ENCODE measurements at places on chromosomes 13 and 19. TPM values are rescaled to one million over a fixed set of nuclear protein-coding genes. Genes with fewer than 3 reads are reported as not detected.

DNA sequence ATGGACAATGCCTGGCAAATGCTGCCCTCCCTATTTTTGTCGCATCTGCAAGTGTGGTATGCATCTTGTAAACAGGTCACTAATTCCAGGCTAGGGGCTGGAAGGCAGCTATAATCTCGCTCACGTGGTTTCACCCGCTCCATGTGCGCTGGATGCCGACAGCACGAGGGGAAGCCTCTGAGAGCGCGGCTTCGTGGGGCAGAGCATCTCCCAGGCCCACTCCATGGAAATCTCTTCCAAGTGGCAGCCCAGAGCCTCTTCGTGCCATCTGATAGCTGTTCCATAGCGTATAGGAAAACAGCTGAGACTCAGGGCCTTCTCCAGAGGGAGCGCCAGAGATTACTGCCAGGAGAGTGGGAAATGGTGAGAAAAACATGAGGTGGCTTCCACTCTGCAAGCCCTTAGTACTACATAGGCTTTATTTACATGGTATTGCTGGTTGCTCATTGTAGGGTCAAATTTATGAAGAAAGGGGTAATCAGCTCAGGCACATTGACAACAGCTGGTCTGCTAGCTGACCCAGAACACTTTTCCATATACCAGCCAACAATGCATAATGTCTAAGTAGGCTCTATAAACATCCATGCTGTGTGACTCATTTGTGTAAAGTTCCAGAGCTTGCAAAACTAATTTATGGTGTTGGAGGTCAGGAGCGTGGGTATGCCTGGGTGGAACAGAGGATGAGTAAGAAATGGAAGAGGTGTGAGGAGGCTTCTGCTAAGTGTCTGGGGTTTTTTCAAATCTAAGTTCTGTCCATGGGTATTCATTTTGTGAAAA is 165.2 kb downstream of the SHISA2 start:
- DNase-seq = no peak

- no peak for DNase-seq
These were observed 77.1 kb downstream of the SACS start for GRCh38 chr13:23356368-23356767.

- DNase-seq = no peak
These were observed at the start of gene SOX1 for GRCh38 chr13:112067116-112067741. Gene SOX1 (plus strand): TSS chr13:112067149. CDS start chr13:112067659, 510 bp downstream.

GRCh38 chr19:4295972-4296771 is 6.0 kb downstream of the TMIGD2 start:
- DNase-seq = no peak

GRCh38 chr19:33902802-33903488 is 106.3 kb downstream of the KCTD15 start:
- DNase-seq = no peak

DNA sequence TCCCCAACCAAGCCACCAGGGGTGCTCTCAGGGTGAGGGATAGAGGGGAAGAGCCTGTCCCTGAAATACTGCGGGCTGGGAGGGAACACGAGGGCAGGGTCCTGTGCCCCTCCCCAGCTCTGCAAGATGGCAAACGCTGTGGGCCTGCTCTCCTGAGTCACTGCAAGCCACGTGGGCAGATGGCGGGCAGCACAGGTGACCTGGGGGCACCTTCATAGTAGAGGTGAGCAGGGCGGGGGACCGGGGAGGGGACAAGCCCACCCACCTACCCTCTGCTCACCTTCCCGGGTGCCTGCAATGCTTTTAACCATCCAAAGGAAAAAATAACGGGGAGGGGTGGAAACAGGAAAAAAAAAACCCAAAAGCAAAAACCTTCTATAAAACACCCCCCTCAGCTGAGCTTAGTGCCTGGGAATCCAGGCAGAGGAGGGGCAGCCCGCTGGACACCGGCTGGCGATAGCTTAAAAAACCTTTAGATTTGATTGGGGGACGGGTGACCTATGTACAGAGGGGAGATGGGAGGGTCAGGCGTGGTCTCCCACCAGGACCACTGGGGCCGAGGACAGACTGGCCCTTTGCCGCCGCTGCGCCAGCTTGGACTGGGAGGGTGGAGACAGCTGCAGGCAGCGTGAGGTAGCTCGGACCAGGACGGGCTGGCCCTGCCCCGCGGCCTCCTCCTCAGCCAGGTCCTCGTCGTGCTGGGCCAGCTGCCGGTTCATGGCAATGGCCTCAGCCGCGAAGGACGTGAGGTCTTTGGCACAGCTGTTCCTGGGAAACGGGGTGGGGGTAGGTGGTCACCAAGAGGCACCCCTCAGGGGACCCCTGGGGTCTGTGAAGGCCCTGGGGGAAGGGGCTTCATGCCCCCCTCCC is 11.7 kb downstream of the MKNK2 start:
- no peak for DNase-seq

- no peak for DNase-seq
These were observed 57.9 kb downstream of the SMARCA4 start for GRCh38 chr19:11018763-11019162.

DNA sequence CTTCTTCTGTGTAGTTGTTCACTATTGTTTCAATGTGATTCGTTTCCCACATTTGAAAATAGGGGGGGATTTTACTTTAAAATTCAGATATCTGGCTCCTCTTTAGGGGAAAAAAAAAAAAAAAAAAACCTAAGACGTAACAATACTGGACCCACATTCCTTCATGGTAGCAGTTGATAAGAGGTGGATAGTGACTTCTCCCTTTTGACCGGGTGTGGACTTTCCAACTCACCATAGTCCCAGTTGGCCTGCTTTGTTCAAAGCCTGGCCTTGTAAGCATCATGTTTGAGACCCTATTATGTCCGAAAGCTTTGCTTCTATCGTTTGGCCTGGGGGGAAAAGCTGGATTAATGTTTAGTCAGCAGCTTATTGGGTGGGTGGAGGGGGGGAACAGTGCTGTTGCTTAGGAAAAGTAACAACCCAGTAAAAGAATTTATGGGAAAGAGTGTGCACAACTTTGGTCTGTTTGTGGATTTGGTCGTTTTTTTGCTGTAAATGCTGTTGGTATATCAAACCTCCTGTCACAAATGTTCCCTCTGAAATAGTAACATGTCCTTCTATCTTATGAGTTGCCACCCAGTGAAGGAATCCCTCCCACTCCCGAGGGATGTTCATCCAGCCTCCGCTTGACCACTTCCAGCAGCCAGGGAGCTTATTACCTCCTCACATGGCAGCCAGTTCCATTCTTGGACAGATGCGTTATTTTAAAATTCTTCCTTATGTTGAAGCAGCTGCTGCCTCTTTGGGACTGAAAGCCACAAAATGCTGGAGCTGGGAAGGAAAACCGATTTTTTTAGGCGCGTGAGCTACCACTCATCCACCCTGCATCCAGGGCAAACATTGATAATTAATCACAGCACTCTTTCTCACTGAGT is 10.4 kb downstream of the SAMD4B start:
- no peak for DNase-seq

The BRSK1 gene
- 3.5 TPM for total RNA-seq

The JAK3 gene
- 0.48 TPM for total RNA-seq

The KIR3DL1 gene
- not detected for total RNA-seq

The OR7C1 gene
- 0.05 TPM for total RNA-seq

The AZU1 gene
- not detected for total RNA-seq

All from SK-MEL-5 (cell line).